Stimulated activated CD8-positive, alpha-beta memory T cell treated with anti-CD3 and anti-CD28 coated beads, Interleukin-12 subunit alpha, Interleukin-12 subunit beta, amount 100 ng/mL, for 4 hours (primary cell): ENCODE measurements at places on chromosomes 6 and 20.

- no peak for DNase-seq
Measured at GRCh38 chr6:3822747-3823445, 26.3 kb upstream of the FAM50B start.

- DNase-seq, result no peak
Measured at GRCh38 chr6:151240036-151240685, 394 bp downstream of the AKAP12 start.

DNA sequence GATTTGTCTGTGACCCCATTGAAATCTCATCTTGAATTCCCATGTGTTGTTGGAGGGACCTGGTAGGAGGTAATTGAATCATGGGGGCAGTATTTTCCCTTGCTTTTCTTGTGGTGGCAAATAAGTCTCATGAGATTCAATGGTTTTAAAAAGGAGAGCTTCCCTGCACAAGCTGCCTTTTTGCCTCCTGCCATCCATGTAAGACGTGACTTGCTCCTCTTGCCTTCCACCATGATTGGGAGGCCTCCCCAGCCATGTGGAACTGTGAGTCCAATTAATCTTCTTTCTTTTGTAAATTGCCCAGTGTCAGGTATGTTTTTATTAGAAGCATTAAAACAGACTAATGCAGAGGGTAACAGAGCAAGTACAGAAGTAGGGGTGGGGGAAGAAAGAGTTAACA, 1097.0 kb upstream of the ADGRB3 start:
- DNase-seq, result no peak

DNA sequence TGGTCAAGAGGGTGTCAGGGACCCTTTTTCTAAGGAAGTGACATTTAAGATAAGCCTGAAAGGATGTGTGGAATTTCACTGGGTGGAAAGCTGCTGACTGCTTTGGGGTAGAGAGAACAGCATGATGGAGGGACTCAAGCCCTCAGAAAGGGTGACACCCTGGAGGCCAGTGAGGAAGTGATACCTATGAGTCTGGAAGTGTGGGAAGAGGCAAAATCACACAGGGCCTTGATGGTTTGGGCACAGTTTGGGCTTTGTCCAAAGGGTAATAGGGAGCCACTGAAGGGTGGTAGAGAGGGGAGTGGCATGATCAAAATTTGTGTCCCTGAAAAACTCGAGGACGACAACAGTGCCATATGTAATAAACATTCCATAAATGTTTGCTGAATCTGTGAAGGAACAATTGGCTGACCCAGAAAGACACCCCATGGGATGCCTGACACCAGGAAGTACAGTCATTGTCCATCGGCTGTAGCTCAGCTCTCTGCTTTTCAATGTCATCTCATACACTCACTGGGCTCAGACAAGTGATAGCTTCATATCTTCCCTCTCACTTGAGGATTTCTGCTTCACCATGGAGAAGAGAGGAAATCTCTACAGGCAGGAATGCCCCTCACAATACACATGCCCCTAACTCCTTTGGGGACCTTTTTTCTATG, 21.3 kb downstream of the CASS4 start:
- DNase-seq, result no peak

GRCh38 chr6:20232188-20232587, 19.9 kb upstream of the MBOAT1 start:
- no peak for DNase-seq

GRCh38 chr20:48186447-48186846, 401.2 kb upstream of the SULF2 start:
- DNase-seq, result no peak

DNA sequence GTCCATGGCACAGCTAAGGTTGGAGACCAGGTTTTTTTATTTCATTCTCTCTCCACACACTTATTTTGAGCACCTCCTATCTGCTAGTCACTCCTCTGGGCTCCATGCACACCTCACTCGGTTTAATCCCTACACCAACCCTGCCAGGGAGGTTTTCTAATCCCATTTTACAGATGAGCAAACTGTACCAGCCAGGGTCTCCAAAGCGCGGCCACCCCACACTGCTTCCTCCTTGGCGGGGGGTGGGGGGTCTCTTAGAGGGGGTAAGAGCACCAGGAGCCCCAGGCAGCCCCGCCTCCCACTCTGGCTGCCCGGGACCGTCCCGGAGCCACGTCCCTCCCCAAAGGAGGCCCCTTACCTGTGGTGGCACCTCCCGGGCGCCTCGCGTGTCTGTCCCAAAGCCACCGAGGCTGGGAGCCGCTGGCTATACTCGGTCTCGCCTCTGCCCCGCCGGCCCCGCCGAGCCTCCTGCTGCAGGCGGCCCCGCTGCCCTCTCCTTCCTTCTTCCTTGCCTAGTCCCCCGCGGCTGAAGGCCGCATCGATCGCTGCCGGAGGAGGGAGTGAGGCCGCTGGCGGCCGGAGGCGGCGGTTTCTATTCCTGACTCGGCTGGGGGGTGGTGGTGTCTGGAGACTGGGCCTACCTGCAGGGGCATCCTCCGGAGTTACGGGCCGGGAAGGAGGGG, at the start of gene KCNS1:
TSS of gene KCNS1 (minus strand) at position 565 of the 683 bp plus-strand sequence. CDS start 1,891 bp downstream, outside the sequence.
- no peak for DNase-seq
